ENCODE measurements at places on chromosomes 1 and 21.

DNA sequence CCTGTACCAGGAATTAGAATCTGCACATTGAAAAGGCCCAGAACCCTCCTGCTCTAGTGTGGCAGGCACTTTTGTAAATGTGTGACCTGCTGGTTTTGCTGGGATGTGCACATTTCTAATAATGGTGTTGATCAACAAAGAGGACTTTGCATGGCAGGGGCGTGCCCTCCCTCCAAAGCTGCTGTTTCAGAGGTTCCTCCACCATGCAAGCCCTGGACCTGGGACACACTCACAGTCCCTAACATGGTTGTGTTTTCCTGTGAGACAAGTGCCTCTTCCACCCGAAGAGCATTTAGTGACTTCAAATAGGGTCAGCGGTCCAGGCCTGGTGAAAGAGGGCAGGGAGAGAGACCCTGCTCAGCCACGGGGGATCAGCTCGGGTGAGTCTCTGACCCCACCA, 28.1 kb downstream of the TENT5C start:
- no peak for DNase-seq

GRCh38 chr21:17050646-17051045, 462.2 kb upstream of the CXADR start:
- no peak for DNase-seq

GRCh38 chr1:17869815-17870214, 114.7 kb downstream of the ACTL8 start:
- no peak for DNase-seq

DNA sequence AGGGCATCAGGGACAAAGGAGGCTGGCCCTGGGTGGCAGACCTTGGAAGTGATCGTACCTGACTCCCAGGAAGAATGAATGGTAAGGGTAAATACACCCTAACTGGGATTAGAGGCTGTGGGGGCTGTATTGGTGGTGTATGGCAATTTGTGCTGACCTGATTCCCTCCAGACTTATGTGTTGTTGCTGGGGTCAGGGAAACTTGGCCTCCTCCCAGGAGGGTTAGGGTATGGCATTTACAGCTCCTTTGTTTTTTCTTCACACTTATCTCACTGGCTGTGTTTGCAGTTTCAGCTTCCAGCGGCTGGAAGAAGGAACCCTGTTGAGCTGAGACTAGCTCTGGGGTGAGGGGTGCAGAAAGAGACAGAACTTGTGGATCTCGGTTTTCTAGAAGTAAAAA, 8.2 kb downstream of the VANGL1 start:
- no peak for DNase-seq

DNA sequence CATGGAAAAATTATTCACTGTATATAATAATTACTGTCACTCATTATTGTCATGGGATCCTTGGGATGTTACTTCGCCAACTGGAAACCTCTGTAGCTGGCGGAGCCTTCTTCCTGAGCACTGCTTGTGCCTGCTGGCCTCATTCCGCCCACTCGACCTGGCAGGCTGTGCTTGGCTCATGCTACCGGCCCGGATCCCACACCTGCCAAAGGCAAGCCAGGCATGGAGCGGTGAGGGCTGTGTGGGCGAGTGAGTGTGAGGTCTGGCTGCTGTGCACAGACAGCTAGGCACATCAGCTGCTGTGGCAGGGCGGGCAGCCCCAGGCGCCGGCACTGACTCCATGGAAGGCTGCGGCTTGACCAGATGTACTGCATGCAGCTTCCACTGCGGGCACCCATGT, 78.4 kb downstream of the DISP1 start:
- DNase-seq, result no peak
